ENCODE measurements at places on chromosomes 7 and 10.

DNA sequence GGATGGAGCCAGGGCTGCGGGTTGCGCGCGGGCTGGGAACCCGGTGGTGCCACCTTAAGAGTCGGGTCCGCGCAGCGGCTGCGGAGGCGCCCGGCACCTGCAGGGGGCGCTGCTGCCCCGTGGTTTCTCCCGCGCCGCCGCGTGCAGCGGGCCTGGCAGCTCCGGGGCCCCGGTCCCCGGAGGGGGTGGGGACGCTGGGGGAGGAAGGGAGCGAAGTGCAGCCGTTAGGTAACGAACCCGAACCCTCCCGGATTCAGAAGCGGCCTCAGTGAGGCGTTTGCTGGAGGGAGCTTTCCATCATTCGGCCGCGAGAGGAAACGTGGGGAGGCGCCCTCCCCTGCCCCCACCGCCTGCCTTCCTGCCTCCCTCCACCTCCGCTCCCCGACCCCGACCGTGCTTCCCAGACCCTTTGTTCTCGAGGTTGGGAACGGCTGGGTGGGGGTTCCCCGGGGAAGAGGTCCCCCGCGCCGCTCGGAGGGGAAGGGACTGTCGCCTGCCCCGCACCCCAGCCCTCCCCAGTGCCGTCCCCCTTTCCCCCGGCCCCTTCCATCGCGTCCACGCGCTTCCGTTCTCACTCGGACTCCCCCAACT, 29.6 kb downstream of the SKIDA1 start:
- DNase-seq = peak; percentile 80

DNA sequence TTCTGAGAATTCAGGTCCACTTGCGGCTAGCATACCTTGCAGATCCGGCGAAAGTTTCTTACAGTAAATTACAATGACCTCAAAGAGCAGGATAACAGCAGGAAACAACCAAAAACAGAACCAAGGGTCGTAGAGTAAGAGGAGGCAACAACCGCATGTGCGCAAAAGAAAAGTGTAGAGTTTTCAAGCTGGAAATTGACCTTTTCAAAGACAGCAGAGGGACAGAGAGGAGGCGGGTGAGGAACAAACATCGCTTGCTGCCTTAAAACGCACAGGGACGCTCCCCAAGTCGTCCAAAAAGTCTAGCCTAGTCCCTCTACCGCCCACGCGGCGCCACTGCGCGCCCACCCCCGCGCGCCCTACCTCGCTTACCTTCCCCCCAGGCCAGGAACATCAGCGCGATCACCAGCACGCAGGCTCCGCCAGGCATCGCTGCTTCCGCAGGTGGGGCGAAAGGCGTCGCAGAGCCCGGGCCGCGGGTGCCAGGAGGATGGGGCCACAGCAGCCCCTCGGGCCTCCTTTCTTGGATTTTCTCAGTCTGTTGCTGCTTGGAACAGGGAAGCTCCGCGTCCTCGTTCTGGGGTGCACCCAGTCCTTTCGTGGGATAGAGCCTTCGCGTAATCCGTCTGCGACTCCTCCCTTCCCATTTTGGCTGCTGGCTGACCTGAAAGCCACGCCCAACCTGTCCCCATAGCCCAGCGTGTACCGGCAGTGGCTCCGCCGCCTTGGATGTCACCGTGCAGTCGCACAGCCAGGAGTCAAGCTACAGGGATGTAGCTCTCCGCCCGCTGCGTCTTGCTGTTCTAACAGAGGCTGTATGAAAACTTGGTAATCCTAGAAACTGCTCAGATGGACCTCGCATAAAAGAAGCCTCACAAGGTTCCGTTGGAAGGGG, at the start of gene VWDE:
TSS of gene VWDE (minus strand) at position 579 of the 895 bp plus-strand sequence. CDS start at position 430, 149 bp downstream.
- no peak for DNase-seq

DNA sequence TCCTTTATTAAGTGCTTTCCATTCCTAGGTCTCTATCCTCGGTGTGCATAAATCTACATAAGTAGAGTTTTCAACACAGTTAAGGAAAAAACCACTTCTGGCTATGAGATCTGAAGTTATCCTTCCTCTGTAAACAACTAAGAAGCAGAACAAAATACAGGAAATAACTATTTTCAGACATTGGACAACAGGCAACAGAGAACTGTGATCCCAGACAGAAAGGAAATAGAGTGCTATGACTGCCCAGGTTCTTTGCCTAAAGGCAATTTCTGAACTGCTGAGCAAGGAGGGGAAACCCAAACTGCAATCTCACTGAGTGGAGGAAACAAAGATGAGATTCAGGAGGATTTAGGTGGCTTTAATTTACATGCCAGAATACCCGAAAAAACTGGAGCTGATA, 285.4 kb downstream of the SNX13 start:
- DNase-seq = no peak

GRCh38 chr7:104328296-104328969, at the start of gene LHFPL3:
LHFPL3 (plus strand) TSS chr7:104328603.
- DNase-seq = no peak

- DNase-seq = no peak
Observed at GRCh38 chr10:113158183-113158582, 208.1 kb downstream of the TCF7L2 start.

DNA sequence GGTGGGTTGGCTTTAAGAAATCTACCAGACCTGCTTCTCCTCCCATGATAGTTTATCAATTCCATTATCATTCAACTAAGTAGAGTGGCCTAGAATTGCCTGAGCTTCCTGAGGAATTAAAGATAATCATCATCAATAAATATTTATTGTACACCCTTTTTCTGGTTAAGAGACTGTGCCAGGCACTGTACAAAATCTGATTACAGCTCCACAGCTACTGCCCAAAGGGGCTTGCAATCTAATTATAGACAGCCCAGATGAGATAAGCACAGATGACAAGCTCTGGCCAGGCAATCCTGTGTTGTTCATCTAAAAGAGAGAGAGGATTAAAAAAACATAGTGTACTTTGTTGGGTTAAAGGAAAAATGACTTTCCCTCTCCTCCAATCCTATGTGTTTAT, 586.4 kb downstream of the GATA3 start:
- no peak for DNase-seq

DNA sequence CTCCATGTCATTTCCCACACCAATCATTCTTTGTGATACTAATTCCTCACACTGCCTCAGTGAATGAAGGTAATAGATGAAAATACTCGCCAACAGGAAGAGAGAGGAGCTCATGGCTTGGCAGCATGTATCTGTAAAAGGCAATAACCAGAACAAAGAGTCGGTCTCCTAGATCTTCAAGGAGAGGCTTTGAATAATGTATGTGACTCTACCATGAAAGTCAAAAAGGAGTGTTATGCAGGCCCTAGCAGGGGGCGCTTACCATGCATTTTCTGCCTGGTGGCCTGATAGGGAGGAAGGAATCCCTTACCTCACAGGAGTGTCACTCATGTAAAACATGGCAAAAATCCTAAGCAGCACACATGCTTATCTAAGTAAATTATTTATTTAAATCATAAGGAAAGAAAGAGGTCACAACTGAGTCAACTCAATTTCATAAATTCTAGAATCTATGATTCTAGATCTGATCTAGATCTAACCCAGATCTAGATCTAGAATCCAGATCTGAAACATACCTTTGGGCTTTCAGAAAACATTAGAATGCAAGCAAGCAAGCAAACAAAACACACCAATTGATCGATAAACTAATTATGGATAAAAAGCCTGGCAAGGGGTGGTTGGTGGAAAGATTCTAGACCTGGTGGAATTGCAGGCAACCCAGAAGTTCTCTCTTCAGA, 226.3 kb upstream of the KLF6 start:
- DNase-seq = no peak

DNA sequence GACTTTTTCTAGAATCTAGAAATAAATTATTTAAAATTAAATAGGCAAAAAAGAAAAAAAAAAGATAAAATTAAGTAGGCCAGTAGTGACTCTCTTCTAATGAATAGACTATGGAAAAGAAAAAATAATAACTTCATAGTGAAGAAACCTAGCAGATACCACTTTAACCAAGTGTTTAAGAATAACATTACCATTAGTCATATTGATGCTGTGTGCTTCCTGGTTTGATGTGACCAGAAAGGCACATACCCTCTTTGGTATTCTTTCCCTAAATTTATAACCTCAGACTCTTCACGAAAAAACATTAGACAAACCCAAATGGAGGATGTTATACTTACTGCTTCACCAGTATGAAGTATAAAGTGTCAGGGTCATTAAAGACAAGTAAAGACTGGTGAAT, 42.6 kb downstream of the KIF20B start:
- no peak for DNase-seq

- DNase-seq = no peak
Observed at GRCh38 chr7:30647589-30648364, 34.5 kb downstream of the CRHR2 start.

DNA sequence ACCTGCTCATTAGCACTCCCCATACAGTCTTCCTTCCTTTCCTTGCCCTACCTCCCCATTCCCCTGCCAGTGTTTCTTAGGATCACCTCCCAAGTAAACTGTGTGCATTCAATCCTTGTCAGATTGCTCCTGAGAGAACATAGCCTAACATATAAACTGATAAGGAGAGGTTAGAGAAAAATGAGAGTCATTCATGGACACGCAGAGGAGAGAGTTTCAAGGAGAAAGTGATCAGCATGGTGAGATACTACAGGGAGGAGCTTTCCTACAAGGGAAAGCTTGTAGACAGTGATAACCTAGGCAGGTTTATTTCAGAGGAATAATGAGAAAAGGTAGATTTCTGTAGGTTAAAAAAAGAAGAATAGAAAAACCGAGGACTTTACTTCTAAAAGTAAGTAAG, 2.8 kb upstream of the ZC3HAV1L start:
- no peak for DNase-seq

DNA sequence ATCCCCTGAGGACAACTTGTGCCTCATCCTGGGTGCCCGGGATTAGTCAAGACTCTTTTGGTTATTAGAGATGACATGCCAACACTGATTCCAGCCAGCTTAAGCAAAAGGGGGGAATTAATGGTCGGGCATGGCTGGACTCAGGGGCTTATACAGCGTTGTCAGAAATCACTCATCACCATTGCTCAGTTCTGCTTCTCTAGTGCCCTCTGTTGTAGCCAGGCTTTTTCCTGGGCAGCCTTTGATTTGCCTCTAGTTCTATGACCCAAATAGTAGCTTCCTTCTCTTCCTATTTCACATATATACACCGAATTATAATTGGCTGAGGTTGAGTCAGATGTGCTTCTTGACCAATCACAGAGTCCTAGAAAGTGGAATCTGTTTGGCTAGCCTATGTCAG, 192.0 kb upstream of the HABP2 start:
- DNase-seq = no peak

GRCh38 chr10:77638321-77639101, 903 bp upstream of the KCNMA1 start:
- no peak for DNase-seq

DNA sequence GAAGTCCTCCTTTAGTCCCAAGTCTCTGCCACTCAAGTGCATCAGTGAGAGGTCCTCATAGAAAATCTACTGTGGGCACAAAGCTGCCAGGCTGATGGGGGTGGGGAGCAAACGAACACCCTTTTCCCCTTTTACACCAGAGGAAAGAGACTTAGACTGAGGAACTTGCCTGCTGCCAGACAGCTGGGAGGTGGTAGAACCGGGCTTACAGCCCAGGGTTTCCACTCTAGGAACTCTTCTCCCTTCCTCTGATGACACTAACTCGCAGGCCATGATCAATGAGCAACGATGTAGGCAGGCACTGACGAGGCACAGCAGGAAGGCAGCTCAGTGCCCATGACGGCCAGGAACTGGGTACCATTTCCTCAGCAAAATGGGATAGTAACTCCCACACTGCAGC, 11.0 kb upstream of the SH2D4B start:
- DNase-seq = no peak

- no peak for DNase-seq
Observed at GRCh38 chr10:75229971-75230370, 5.8 kb downstream of the COMTD1 start.
